ENCODE measurements at places on chromosomes 12 and 14.

DNA sequence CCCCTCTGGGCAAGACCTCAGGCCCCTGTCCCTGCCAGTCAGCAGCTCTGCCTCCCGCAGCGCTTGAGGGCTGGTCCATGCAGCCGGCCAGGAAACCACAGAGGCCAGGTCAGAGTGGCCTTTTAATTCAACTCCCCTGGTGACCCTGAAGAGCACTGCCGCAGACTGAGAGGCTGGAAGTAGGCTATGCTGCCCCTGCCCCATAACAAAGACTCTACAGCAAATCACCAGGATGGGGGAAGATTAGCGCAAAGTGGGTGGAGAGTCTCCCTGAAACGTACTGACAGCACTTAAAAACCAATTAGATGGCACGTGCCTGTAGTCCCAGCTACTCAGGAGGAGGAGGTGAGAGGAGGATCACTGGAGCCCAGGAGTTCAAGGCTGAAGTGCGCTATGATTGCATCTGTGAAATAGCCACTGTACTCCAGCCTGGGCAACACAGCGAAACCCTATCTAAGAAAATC is 70.5 kb downstream of the ITPK1 start:
- no peak for DNase-seq

DNA sequence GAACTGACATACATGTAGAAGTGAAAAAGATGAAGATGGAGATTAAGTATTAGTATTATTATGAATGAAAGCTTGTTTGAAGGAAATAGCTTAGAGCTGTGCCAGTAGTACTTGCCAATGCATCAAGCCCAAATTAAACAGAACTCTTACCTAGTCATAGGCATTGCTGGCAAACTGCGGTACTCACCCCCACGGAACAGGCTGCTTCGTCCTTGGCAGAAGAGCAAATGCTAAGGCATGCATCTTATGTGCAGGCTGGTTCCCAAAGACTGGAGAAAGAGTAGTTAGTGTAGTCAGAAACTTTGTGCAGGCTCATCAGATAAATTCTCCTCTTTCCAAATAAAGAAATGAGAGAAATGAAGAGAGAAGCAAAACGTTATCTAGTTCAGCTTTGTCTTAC is 134.8 kb downstream of the CCDC59 start:
- DNase-seq = no peak

- DNase-seq = peak; percentile 27
Measured at GRCh38 chr14:30375296-30375892, 183.6 kb upstream of the G2E3 start.

DNA sequence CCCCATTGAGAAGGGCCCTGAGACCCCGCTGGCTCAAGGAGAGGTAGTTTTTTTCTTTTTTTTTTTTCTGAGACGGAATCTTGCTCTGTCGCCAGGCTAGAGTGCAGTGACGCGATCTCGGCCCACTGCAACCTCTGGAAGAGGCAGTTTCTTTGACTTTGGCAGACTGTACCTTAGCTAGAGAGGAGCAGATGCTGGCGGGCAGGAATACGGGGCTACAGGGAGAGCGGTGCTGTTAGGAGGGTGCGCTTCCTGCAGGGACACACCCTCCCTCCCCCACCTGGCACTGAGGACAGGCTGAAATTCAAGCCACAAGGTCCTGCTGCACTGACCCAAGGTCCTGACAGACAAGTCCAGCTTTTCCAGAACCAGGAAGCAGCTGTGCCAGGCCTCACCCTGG is 32.2 kb upstream of the NUDT14 start:
- no peak for DNase-seq

GRCh38 chr14:60905923-60906322 is 75.0 kb downstream of the TRMT5 start:
- no peak for DNase-seq

GRCh38 chr14:24108336-24108874 is 6.2 kb upstream of the DCAF11 start:
- DNase-seq = no peak

DNA sequence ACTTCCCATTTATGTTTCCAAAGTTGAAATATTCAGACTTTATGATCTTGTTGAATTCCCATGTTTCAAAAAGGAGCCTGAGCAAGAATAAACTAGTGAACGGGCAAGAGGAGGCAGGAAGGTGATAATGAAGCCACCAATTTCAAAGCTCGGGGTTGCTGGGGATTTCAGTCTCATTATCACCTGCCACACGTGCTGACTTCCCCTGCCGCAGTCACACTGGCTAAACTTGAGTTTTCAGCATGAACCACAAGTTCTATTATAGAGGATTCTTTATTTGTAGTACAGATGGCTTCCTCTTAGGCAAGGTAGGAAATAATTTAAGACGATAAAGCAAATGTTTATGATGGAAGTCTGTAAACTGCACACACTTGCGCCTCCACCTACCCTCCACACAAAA is 18.1 kb upstream of the DIABLO start:
- no peak for DNase-seq

GRCh38 chr14:36942522-36943245 is 229.7 kb downstream of the SLC25A21 start:
- DNase-seq = no peak

GRCh38 chr12:124809878-124810277 is 53.8 kb downstream of the SCARB1 start:
- no peak for DNase-seq

GRCh38 chr12:54879579-54879978 is 25.3 kb downstream of the MUCL1 start:
- DNase-seq = no peak

- no peak for DNase-seq
Measured at GRCh38 chr12:67046062-67046461, 223.1 kb upstream of the CAND1 start.

DNA sequence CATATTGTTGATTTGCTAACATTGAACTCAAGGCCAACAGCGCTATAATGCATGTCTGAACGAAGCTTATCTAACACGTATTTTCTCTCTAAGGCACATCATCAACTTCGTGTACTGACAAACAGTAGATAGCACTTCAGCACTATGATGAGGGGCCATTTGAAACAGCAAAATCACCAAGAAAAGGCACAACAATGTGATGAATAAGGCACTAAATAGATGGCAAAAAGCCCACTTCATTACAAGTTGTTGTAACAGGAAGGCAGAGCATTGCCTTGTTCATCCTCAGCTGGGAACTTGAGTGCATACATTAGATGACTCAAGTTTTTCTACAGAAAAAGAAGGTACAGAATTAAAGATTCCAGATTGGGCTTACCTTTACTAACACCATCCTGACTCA is 75.2 kb downstream of the LIN7A start:
- no peak for DNase-seq

DNA sequence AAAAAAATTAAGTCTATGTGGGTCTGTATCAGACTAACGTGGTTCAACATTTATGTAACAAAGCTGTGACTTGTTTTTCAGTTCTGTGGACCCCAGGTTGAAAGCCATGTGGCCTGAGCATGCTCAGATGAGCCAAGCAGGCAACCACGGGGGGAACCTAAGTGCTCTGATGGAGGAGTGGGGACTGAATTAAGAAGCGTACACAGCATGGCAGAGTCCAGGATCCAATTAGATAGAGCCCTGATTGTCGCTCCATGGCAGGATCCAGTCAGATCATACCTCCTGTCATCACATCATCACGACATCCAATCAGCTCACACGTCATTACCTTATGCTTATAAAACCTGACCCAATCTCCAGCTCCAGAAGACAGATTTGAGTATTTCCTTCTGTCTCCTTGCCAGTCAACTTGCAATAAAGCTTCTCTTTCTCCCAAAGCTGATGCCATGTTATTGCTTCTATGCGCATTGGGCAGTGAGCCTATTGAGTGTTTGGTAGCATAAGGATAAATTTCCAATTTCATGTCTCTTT is 1013.1 kb upstream of the TMEM132C start:
- DNase-seq = no peak

DNA sequence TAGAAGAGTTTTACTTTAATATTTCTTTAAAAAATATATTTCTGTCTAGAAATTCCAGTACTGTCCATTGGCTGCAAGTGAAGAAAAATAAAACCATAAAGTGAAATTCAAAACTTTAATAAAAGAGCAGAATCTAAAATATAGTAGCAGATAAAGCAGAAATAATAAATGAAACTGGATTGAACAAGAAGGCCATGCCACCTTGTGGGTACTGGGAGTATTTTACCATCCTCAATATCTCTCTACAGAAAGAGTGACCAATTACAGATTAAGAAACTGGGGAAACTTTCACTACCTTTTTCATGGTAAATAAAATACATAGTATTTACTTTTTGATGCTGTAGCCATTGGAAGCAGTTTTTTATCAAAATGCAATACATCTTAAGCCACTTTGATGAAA is 220.5 kb downstream of the BCAT1 start:
- DNase-seq = no peak

DNA sequence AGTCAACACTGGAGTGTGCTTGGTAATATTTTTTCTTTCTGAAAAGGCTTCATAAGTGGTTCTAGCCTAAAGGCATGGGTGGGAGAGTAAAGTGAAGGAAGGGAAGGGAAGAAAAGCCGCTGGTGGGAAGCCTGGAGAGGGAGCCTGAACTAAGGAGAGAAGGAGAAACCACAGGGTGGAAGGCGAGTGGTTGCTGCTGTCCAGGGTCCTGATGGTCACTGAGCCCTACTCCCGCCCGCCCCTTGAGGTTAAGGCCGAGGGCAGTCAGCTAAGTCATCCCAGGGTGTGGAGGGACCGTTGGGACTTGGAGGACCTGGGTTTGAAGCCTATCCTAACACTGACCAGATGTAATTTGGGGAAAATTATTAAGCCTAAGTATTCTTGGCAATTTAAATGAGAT is 189.1 kb downstream of the PIWIL1 start:
- DNase-seq = no peak

- no peak for DNase-seq
Measured at GRCh38 chr12:47112679-47113078, 32.9 kb upstream of the AMIGO2 start.

DNA sequence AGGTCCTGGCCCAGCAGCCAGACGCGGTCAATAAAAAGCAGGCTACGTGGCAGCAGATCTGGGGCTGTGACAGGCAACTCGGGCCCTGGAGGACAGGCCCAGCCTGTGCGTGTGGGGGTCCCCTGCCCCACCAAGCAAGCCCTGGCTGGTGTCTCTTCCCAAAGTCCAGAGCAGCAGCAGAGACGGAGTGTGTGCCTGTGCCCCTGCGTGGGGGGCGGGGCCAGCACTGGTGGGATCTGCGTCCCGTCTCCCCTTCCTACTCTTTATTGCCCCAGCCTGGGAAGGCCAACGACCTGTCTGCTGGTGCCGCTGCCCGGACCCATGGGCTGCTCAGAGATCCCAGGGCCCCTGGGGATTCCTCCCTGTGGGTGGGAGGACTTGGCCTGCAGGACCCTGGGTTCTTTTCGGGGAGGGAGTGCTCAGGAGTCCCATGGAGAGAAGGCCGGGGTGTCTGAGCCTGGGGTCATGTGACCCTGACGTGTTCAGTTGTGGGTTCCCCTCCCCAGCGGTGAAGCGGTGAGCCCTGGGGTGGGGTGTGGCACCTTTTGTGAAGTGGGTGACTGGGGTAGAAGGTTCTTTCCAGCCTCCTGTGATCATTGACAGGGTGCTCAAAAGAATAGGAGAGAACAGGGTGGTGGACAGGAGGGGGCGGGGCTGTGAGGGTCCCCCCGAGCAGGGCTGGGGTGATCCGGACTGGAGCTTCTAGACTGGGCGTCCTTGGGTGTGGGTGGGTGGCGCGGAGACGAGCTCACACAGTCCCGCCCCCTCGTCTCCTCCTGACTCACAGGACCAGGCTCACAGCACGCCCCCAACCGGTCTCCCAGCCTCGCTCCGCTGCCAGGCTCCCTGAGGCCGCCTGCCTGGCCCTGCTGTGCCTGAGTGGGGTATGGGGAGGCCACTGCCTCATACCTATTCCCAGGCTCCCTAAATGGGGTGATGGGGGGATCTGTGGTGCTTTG is 22.4 kb downstream of the ASPG start:
- no peak for DNase-seq

- no peak for DNase-seq
Measured at GRCh38 chr14:71687166-71687831, 244.9 kb upstream of the RGS6 start.
